CD4-positive, CD25-positive, alpha-beta regulatory T cell (primary cell): ENCODE measurements at places on chromosomes 7 and 10.

DNA sequence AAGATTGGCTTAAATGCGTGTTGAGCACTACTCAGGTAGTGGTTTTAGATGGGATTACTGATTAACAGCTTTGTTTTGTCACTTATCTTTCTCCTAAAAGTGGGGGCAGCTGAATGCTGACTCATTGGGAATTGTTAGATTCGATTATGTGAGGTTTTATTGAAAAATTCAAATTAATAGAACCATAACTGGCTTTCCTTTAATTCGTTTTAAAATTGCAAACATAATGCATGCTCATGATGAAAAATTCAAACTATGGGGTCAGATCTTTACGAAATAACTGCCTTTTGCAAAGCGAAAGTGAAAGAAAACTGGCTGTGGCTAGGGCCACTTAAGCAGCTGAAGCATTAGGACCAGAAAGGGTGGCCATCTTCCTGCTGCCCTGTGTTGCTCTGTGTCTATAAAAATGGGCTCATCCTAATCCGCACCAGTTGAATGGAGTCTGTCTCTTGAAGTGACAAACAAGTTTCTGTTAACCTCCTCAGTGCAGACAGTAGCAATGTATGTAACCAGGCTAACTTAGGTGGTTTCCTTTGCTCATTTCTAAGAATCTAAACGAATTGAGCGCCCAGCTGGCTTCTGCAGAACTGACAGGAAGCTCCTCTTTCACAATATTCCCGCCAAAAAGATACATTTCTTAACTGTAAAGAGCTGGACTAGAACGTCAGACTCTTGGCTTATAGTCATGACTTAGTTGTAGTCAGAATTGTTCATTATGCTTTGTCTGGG, 27.8 kb downstream of the DENND10 start:
- peak; percentile 55 for DNase-seq

DNA sequence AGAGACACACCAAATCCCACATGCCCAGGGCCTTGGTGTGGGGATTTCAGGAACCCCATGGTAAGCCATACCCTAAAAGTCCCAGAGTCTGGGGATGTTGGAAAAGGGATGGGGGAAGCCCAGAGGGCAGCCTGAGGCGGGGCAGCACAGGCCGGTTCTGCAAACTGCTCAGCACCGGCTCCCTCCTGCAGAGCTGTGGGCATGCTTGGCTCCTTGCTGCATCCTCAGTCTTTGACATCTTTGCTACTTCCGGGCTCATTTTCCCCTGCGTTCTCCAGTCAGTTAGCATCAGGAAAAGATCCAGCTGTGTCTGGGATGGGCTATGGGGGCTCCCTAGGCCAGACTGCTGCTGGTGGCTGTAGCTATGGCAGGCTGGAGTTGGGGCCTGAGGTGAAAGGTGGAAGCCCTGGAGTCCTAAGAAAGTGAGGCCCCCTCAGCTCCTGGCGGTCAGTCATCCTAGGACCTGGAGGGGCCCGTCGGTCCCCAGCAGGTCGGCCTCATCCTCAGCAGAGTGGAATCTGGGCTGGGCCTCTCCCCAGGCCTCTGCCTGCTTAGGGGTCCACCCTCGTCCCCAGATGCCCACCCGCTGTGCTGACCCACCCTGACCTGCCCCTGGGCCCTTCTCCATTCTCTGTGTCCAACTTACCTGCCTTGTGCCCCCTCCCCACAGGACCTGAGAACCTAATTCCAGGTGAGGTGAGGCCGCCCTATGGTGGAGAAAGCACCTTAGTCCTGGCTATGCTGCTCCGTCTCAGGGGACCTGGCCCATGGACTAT, 9.3 kb downstream of the TBATA start:
- DNase-seq: no peak

- DNase-seq: no peak
Observed at GRCh38 chr7:115522174-115522573, 508.4 kb downstream of the TFEC start.

DNA sequence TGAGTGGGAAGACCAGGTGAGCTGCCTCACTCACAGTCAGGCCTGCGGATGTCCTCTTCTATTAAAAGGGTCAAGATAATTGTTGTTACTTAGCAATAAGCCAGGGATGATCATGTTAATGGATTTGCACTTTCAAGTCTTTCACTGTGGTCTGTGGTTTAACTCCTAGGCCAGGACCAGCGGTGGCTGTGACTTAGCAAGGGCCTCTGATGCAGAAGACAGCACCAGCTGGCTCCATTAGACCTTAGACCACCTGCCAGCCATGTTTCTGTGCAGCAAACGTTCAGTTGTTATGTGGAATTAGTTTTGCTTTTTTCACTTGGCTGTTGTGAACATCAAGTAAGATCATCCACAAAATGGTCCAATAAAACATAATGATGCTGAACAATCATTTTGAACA, 537.3 kb downstream of the TNS3 start:
- no peak for DNase-seq

DNA sequence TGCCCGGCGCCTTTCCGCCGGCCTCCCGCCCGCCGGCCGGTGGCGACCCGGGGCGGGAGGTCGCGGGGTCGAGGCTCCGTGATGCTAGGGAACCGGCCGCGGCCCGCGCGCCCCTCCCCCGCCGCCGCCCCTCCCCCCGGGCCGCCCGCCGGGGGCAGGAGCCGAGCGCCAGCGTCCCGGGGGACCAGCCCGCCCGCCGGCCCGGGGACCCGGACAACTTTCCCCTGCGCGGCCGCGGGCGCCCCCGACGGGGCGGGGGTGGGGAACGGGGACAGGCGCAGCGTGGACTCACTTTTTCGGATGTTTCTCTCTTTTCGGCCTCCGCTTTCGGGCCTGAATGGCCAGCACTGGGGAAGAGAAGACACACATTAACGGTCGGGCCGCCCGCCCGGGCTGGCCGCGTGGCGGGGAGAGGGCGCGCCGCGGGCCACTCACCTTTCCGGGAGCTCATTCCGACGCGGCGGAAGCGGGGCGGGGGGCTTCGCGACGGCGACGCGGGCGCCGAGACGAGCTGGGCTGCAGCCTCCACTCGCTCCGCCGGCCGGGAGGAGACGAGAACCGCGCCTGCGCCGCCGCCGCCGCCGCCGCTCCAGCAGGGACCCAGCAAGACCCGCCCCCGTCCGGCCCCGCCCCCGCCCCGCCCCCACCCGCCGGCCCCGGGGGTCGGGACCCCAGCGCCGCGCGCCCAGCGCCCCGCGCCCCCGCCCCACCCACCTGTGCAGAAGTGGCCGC, at the start of gene SRPK2:
Gene SRPK2, minus strand, starts transcription at position 566 of the 732 bp plus-strand sequence.
- peak; percentile 84 for DNase-seq

GRCh38 chr10:115093286-115093775, at the start of gene ATRNL1:
Gene ATRNL1, plus strand, starts transcription at chr10:115093365. Its CDS starts 386 bp downstream, at chr10:115093751.
- no peak for DNase-seq

DNA sequence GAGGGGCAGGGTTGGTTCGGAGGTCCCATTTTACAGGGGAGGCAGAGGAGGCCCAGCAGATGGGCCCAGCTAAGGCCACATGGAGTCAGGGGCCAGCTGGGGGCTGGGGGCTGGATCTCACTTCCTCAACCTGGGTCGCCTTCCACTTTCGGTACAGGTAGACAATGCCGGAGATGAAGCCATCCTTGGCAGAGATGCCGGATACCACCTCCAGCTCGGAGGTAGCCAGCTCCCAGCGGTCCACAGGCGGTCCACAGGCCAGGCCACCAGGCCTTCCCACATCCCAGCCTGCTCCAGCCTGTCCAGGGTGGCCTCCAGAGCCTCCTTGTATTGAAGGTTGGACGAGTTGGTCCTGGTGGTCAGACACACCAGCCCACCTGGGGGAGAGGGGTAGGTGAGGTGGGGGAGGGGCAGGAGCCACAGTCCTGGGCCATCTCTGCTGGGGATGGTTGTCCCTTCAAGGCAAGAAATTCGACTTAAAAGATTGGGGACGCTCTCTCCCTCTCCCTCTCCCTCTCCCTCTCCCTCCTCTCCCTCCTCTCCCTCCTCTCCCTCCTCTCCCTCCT, 3.9 kb downstream of the CLDN4 start:
- DNase-seq: no peak

GRCh38 chr10:72846238-72846637, 47.3 kb upstream of the OIT3 start:
- DNase-seq: no peak
